ENCODE measurements at places on chromosomes 3 and 15.

DNA sequence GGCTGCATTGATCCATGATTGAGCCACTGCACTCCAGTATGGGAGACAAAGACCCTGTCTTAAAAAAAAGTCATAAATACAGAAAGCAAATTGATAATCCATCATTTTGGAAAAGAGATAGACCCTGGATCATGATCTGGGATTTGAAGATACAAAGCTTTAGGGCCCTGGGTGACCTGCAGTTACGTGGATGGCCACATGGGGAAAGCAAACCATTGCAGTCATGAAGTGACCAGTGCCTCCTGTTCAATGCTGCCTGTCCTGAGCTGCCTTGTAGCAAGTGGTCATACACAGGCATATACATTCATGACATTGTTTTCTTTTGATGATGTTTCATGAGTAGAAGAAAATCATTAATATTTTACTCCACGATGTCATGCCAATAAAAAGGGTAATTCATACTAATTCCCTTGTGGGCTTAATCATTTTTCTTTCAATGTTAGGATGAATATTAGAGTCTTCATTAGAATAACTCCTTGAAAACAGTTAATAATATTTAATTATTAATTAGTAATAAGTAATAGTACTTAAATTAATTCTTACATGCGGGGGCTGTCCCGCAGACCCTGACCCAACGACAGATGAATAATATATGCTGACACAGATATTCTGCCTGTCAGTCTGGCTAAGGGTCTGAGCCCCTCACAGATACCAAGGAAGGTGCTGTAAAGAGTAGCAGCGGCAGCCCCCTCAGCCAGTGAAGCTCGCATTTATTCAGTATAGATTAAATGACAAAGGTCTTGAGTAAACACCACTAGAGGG is 109.0 kb upstream of the UNC13C start:
- no peak for DNase-seq

- no peak for DNase-seq
Observed at GRCh38 chr15:72021604-72022003, 96.3 kb downstream of the MYO9A start.

GRCh38 chr3:44048196-44048924 is 193.3 kb upstream of the TOPAZ1 start:
- no peak for DNase-seq

DNA sequence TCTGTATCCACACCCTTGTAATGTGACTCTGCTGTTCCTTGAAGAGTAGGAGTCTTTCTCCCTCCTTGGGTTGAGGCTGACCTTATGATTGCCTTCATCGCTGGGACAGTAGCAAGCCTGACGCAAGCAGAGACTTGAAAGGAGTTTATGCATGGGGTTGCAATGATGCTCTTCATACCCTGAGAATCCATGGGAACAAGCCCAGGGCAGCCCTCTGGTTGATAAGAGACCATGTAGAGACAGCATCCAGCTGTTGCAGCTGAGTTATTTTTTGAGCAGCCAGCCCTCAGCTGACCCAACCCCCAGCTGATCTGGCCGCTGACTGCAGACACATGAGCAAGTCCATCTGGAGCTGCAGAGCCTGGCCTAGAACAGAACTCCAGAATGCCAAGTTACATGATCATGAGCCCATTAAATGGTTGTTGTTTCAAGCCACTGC is 60.6 kb upstream of the ARNT2 start:
- peak; percentile 68 for DNase-seq

DNA sequence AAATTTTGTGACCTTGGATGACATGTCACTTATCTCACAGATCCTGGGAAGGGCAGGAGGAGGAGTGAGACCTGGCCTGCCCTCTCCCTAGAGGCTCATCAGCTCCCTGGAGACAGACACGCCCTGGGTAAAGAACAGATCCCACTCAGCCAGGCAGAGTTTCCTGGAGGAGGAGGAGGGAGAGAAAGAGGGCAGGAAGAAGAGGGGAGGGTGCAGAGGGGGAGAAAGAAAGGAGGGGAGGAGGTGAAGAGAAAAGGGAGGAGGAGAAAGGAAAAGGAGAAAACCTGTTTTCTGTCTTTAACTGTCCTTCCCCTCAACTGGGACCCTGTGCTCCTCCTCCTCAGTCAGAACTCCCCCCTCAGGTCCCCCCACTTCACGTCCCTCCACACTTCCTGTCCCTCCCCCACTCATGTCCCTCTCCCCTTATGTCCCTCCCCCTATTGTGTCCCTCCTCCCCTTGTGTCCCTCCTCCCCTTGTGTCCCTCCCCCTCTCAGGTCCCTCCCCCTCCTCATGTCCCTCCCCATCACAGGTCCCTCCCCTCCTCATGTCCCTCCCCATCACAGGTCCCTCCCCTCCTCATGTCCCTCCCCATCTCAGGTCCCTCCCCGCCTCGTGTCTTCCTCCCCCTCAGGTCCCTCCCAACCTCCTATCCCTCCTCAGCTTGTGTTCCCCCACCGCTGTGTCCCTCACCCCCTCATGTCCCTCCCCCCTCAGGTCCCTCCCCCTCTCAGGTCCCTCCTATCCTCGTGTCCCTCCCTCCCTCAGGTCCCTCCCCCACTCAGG is 52.3 kb upstream of the CGNL1 start:
- no peak for DNase-seq

Measured in left renal cortex interstitium (tissue), 4 donors.